Left ventricle myocardium inferior (tissue), 1 donor: ENCODE measurements at places on chromosomes 12 and 14. TPM values are rescaled to one million over a fixed set of nuclear protein-coding genes. Genes with fewer than 3 reads are reported as not detected.

Gene NPAS3
- total RNA-seq = 2.5 TPM

- DNase-seq = no peak
Measured at GRCh38 chr14:58146399-58146798, 5.6 kb downstream of the ARMH4 start.

Gene FGD6
- 26.3 TPM for total RNA-seq

Gene LRR1
- 4.6 TPM for total RNA-seq

GRCh38 chr14:61932974-61933373, 170.8 kb downstream of the SNAPC1 start:
- no peak for DNase-seq

DNA sequence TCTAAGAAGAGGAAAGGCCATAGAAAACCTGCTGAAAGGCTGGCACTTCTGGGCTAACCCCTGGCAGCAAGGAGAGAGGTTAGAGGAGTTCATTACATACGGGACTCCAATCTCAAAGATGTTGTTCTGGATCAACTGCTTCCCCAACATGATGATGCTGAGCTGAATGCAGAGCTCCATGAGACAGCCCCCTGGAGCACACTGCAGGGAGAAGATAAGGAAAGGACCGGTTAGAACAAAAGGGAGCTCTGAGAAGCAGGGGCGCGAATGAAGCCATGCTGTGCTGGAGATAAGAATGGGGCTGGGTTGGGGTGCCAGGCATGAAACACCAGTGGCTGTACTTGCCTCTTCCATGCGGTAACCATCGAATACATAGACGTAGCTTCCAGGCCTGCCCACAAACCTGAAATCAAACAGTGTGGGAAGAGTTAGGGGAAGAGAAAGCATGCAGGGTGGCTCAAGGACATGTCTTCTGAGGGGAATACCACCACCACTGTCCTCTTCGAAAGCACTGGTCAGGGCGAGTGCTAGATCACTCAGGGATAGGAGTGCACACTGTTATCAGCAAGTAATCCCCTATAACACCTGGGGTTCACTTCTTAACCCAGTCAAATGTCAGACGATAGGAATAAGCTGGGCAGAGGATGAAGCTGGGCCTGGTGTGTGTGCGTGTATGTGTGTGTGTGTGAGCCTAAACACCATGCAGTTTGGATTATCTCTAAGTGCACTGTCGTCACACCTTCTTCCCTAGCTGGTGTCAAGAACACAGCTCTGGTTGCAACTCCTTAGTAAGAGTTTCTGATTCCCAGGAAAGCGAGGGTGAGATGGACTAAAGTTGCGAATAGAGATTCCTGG, 180.9 kb downstream of the NTF3 start:
- no peak for DNase-seq

DNA sequence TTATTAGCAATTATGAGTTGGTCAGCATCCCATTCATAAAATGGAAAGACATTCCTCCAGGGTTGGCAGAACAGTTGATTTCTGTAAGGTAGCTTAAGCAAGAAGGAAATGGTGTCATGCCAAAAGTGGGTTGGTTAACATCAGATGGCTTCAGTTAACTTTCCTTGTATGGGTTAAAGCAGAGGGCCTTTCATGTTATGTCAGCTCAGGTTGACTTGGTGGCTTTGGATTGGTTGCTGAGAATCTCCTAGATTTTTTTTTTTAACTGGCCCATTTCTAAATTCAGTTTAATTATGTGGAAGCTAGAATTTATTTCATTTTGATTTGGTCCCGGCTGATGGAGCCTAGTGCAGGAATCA, 87.8 kb downstream of the BBS10 start:
- no peak for DNase-seq

- DNase-seq = no peak
Measured at GRCh38 chr12:97426492-97427116, 36.0 kb upstream of the RMST start.

Gene TSPAN8
- 0.41 TPM for total RNA-seq

GRCh38 chr12:132327336-132328171, 1.8 kb downstream of the GALNT9 start:
- DNase-seq = no peak

GRCh38 chr12:88299567-88300101, 157.5 kb downstream of the TMTC3 start:
- DNase-seq = no peak

- no peak for DNase-seq
Measured at GRCh38 chr12:68835333-68835908, 27.4 kb downstream of the MDM2 start.

DNA sequence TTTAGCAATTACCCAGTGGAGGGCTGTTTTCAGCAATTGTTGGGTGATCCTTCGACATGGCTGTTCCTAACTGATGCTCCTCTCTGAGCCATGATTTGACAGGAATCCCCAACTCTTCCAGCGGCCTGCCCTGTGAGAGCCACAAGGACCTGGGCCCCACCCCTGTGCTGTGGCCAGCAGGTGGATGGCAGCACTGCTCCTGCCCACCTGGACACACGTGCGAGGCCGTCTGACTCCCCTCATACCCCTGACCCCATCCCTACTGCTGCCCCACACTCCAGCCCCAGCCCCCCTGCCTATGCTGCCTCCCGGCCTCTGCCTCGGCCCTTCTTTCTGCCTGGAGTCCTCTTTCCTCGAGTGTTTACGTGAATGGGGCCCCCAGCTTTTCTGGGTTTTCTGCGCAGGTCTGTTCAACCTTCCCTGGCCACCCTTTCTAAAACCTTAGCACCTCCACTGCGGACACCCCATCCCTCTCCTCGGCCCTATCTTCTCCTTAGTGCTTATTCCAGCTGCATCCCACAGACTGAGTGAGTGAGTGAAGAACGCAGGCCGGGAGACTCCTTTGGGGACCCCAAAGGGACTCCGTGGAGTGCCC, 111.4 kb downstream of the DICER1 start:
- DNase-seq = no peak

DNA sequence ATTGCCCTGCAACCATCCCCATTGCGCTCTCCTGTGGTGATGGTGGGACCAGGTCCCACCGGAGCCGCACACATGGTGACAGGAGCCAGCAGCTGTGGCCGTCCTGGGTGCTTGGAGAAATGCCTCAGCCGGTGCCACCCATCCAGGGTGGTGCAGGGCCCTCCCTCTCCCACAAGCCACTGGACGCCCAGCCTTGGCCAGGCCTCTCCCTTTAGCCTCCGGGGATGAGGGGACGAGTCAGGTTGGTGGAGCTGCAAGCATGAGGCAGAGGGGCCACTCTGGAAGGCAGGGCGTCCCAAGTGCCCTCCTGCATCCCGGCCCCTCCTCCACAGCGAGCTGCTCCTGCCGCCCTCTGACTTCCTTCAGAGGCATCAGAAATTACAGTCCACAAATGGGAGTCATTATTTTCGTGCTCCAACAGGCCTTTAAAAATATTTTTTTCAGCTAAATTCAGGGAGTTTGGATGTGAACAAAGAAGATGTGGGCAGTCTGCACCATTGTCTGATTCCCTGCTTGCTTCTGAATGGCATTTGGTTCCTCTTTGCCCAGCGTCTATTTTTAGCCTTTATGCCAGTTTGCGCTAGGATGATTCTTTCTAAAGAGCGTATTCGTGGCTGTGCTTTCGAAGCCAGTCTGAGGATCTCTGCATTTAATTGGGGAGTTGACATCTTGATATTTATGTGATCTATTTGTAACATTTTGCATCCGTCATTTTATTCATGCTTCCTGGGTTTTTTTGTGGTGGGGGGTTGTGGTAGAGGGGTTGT, 189.4 kb downstream of the ADGRD1 start:
- DNase-seq = no peak

DNA sequence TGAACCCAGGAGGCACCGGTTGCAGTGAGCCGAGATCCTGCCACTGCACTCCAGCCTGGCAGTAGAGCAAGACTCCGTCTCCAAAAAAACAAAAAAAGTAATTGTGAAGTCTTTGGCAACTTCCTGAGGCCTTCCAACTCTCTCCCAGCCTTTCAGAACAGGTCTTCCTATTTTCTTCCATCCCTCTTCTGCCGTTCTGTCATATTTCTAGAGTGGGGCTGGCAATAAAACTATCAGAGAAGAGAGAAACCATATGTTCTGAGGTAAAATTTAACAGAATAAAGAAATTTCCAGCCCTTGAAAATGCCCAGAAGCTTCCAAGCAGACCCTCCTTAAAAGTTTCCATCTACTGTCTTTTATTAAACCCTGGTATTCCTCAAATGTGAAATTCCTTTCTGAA, 100.4 kb downstream of the HMGA2 start:
- no peak for DNase-seq

DNA sequence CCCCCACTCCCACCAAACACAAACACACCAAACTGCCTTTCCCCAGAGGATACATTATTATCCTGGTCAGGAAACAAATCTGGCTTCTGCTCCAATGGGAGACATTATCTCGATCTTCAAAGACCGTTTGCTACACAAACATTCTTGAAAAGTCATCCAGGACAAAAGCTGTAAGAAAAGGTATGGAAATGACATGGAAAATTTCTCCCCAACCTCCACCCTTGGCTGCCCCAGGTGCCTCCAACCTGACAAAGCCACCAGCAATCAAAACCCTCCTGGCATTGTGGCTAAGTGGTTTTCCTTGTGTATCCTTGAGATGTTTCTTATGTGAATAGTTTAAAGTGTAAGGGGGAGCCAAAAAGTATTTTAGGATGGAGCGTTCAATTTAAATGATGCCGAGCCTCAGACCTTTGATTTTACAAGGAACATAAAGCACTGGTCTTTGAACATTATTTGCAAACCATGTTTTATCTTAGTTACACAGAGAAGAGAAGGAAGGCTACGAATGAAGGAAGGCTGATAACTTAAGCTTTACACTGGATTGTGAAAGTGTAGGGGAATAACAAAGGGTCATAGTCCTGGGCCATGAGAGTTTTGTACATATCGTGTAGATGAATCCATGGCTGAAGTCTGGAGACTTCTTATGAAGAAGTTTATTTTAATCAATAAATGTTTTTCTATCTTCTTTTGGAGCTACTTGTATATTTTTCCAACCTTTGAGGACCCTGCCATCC, 418.9 kb upstream of the TMTC1 start:
- DNase-seq = no peak

Gene IFNG-AS1
- total RNA-seq = 0.58 TPM

Gene KRT78
- not detected for total RNA-seq
